ENCODE measurements at places on chromosomes 4 and X.

GRCh38 chr4:153348006-153348405, 3.5 kb downstream of the MND1 start:
- DNase-seq = no peak

DNA sequence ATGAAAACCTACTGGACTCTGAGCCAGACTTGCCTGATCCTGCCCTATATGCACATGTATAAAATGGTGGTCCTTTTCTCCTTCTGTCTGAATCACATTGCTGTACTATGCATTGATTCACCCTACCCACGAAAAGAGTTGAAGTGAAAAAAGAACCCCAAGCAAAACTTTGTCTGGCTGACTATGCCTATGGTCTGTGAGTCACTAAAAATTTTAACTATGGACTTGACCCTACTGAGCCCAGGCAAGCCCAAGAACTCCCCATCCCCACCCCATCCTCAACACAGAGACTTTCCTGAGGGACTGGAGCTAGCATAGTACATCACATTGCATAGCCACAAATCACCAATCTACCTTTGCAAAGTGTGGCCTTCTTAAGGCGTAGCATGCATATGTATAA, 116.6 kb upstream of the TENM3 start:
- DNase-seq = no peak

DNA sequence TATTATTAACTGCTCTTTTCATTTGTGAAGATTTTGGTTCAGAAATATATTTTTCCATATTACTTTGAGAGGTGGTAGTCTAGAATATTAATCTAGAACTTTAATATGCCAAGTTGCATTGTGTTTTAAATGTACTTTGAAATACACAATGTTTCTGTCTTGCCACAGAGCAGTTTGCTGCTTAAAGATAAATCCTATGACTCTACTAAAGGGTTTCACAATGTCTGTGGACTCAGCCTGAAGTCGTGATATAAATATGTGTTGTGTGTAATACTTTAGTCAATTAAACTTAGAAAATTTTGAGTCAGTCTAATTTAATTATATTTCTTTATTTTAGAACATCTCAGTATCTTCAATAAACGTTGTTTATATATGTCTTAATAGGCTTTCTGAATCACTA, 1771.7 kb upstream of the PCDH7 start:
- DNase-seq = no peak

DNA sequence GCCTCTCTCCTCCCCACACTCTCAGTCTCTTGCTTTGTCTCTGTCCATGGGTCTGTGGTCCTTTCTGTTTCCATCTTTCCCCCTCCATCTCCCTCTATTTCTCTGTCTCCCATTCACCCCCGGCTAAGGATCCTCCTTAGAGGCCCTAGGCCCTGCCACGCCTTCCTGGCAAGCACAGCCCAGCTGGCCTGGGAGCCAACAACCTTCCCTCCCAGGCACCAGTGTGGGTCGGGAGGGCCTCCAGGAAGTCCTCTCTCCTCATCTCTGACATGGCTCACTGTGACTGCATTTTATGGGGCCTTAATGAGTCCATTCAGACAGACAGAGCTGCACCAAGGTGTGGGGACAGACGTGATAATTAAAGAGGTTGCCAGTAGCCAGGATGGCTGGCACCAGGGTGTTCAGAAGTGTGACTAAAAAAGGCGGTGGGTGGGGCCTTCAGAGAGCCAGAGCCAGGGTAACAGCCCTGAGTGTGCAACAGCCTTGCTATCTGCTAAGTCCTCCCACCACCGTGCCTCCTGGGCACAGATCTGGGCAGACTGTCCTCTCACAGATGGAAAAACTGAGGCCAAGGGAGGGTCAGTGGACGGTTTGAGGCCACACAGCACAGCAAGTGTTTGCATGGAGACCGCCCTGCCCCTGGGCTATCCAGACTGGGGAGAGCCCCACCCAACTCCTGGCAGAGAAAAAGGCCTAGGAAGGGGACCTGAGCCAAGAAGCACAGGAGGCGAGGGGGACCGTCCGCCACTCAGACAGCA, 31.5 kb downstream of the BLOC1S4 start:
- DNase-seq = no peak

GRCh38 chr4:43316813-43317212, 424.3 kb downstream of the GRXCR1 start:
- DNase-seq = no peak

- DNase-seq = peak; percentile 21
Measured at GRCh38 chr4:38069271-38069760, 109.1 kb downstream of the PTTG2 start.

Data from activated CD4-positive, alpha-beta T cell treated with anti-CD3 and anti-CD28 coated beads, Interleukin-2, amount 50 U/mL, for 24 hours (primary cell).